ENCODE measurements at places on chromosomes 3 and 15.

GRCh38 chr15:72062319-72062718 is 55.6 kb downstream of the MYO9A start:
- no peak for DNase-seq

DNA sequence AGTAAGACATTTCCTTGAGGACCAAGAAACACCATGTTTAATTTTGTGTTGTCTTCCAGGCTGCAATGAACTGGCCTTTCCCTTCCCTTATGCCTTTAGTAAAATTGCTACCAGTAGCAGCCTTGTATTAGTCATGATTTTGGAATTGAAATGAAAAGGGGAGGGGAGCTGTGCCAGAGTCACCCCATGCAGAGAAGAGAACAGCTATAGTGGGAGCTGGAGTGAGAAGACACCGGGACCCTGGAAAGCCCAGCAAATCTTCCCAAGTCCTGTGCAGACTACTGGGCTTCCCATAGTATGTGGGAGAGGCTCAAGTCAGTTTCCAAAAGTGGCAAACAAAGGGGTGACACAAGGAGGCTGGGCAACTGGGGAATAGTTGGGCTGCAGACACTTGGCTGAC is 178.5 kb downstream of the NR1D2 start:
- no peak for DNase-seq

DNA sequence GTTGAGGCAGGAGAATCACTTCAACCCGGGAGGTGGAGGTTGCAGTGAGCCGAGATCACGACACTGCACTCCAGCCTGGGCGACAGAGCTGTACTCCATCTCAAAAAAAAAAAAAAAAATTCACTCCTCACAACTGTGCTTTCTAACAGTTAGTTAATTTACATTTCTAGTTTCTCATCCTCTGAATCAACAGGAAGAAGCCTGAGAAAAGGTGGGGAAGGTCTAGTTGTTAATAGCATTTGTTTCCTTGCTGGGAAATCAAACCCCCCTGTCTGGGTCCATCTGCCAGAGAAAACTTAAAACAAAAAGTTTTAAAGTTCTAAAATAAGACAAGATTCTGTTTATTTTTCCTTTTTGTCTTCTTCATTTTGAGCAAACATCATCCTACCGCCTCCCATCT is 62.3 kb downstream of the TMEM39A start:
- no peak for DNase-seq

DNA sequence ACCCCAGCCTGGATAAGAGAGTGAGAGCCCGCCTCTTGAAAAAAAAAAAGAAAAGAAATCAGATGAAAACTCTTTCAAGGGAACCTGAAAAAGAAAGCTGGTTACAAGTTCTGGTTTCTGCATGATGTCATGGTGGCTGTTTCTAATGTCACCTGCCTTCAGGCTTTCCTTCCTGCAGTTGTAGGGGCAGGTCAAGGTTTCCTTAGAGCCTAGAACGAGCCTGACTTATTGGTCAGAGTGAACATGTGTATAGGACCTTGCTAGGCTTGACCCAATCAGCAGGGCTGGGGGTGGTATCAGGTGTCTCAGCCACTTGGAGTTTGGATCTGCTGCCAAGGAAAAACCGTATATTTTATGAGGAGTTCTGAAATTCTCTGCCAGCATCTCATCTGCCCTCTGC is 3.8 kb downstream of the IVD start:
- no peak for DNase-seq

DNA sequence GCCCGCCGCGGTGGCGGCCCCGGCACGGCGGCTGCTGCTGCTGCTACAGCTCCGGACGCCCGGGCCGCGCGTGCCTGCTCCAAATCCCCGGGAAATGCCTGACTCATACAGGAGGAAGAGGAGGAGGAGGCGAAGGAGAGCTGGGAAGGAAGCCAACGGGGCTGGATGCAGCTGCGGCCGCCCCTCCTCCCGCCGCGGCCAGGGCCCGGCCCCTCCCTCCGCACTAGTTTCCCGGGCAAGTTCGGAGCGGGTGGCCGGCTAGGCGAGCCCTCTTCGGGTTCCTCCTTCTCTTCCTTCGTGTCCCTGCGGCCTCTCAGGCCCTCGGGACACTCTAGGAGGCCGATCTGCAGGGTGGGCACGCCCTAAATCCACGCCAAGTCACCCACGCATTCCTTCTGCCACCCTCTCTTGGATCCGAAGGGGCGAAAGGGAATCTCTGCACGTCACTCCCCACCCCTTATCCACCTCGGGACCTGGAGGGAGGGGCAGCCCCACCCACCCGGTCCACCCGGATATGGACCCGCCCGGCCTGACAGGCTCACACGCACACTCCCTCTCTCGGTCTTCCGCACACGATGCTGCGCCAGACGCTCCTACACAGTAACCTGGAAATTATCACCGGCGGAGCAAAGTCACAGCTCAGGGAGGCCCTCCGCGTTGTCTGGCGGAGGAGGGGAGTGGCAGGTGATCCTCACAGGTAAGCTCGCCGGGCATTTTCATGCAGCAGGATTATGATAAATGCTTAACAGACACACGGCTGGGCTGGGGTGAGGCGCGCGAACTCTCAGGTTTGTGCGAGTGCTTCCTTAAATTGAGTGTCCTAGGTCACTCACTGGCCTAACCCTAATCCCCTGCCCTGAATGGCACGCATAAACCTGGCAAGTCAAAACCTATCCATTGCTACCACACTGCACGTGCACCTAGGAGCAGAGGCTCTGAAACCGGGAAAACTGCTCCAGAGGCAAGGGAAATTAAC is at the start of the genes OSBPL10 and ZNF860:
TSS of gene OSBPL10 (minus strand) at position 57 of the 976 bp plus-strand sequence. CDS start 83 bp downstream, outside the sequence.
TSS of gene ZNF860 (plus strand) at position 545 of the 976 bp plus-strand sequence. CDS start 7,330 bp downstream, outside the sequence.
- no peak for DNase-seq

DNA sequence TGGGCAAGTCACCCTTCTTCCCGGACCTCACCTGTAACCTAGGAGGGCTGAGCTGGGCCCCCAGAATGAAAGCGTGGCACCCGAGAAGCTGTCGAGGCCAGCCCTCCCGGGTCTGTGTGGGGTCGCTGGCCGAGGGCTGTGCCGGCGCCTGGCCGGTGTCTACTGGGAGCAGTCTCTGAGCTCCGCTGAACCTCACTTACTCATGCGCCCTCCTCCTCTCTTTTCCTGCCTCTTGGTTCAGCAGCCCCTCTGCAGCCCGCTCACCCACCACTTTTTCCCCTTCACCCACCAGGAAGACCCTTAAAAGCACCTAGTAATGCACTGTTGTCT is 419 bp downstream of the HYKK start:
- no peak for DNase-seq

DNA sequence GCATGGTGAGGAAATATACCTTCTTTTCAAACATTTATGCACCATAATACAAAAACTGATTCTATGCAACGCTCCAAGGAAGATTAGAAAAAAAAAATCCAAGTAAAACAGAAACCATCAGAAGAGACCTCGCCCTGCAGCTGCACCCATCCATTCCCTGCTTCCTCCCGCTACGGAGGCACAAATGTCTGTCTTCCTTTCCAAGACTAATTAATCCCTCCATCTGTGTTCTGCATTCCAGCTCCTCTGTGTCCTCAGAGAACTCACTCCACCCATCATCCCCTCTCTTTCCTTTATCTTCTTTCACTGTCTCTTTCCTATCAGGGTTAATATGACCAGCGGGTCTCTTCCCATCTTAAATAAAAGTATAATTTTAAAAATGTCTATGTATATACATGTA is 196.1 kb downstream of the ADAMTSL3 start:
- DNase-seq, result no peak

DNA sequence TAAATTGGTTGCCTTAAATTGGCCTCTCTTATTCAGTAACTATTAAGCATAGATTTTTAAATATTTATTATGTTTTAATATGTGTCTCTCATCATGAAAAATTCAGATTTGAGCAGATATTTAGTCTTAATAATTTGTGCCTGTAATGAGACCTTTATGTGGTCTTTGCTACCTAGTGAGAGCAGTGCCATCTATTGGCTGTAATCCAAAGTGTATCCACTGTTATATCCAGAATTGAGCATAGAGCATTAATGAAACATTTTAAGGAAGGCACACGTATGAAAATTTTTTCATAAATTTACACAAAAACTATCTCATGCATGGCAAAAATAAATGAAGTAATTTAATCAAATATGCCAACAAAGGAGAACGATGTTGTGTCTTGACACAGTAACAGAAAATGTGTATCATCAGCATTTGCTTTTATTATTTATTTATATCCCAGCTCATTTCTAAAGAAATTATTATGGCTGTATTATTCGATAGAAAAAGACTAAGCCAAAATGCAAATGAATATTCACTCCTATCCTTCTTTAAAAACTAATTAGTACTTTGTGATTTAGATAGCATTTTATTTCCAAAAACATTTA is 203.5 kb downstream of the RSRC1 start:
- no peak for DNase-seq

GRCh38 chr3:73556520-73557372 is 68.0 kb downstream of the PDZRN3 start:
- DNase-seq, result no peak

DNA sequence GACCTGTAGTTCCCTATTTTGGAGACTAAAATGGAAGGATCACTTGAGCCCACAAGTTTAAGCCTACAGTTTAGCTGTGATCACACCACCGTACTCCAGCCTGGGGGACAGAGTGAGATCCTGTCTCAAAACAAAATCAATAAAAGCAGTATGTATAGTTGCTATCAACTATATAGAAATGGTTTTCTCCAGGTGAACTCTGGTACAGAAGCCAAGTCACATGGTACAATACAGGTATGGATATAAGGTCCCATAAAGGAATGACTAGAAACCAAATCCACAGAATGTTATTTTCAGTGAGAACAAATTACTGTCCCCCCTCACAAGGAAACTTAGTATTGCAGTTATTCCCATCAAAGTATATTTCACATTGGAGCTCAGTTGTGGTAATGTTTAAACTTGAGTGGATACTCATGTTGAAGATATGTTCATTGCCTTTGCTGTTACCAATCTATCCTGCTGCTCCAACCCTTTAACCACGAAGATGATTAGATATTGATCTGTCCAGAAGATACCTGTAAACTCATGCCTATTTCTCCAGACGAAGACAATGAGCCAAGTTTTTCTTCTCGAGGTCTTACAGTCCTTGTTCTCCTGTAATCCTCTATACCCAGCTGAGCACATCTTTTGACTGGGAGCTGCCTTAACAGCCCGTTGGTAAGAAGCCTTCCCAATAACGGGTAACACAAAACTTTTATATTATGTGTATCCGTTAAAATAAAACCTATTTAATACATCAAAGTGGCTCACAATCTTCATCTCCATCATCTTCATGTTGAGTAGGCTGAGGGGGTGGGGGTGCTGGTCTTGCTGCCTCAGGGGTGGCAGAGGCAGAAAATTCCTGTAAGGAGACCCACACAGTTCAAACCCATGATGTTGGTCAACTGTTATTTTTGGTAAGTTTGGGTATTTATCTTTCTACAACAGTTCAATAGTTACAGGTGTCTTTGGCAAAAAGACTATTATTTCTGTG is 24.6 kb downstream of the TRA2B start:
- no peak for DNase-seq

GRCh38 chr3:46923559-46924350 is 46.2 kb downstream of the PTH1R start:
- no peak for DNase-seq

- no peak for DNase-seq
These were observed 289.5 kb downstream of the GABRG3 start for GRCh38 chr15:27260523-27260922.

Measured in T-helper 17 cell (primary cell).